Myocyte (in vitro differentiated cells): ENCODE measurements at places on chromosomes 2 and 18.
A peak's percentile ranks its signal among the peaks of the same experiment; 100 is the strongest.

DNA sequence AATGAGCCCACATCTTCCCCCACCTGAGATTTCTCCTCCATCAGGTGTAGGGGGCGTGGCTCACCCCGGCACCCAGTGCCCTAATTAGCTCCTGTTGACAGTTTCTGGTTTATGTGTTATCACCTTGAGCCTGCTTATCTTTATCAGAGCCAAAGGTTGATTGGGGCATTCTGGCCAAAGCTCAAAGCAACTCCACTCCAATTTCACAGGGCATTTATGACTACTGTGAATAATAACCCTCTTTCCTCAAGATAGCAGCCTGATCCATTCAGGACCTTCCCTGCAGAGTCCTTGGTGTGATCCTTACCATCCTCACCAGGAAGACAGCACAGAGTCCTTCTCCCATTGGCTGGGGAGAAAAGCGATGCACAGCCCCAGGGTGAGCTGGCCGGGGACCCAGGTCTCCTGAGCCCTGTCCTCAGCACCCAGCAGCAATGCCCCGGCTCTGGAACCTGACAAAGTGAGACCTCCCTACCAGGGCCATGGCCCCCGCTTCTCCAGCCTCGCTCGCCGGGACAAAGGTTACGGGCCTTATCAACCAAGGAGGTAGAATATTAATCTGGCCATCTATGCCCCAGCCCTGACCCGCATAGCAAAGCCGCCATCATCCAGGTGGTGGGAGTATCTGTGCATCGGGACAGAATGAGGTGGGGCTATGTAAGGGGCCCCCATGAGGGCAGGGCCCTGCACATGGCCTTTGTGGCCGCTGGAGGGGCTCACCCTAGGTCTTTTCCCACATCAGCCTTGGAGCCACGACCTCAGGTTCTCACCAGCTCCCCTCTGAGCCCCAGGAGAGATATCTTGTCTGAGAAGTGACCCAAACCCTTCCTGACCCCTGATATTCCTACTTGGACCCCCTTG lies 64.5 kb downstream of the ZFP36L2 start:
- DNase-seq: no peak

GRCh38 chr18:10949655-10950054 lies 199.7 kb downstream of the PIEZO2 start:
- no peak for DNase-seq

- DNase-seq: no peak
These were observed 163.2 kb upstream of the SPRED2 start for GRCh38 chr2:65595630-65596029.

DNA sequence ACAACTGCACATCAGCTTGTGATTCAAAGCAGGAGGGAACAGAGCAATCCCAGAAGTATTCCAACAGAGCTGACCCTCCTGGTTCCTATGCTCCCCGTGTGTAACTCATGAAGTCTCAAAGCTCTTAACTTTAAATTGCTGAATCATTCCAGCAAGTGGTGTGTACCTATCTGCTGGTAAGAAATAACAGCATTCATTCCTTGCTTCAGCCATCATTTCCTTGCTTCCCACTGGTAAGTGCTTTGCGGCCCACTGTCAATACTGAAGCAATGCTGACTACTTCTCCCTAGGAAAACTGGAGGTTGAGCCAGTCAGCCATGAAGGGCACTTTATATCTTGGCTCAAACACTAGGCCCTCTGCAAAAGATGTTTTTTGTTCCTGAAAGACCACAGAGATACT lies 222.4 kb downstream of the EXOC6B start:
- DNase-seq: no peak

DNA sequence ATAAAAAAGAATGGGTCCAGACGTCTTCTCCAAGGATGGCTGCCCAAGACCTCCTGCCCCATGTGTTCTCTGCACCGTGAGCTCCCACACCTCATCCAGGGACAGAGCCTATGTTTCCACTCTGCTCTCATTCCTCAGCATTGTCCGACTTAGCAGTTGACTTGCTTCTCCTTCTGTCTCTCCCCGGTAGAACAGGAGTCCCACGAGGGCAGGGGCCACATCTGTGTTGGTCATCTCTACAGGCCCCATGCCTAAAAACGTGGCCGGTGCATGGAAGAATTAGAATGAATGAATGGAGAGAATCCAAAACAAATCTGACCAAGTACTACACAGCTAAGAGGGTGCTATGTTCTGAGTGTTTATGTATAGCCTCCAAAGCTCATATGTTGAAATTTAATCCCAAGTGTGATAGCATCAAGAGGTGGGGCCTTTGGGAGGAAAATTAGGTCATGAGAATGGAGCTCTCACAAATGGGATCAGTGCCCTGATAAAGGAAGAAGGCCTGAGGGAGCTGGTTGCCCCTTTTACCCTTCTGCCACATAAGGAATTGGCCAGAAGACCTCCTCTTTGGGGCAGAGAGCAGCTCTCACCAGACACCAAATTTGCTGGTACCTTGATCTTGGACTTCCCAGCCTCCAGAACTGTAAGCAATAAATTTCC lies 55.9 kb downstream of the FAM178B start:
- DNase-seq: no peak

DNA sequence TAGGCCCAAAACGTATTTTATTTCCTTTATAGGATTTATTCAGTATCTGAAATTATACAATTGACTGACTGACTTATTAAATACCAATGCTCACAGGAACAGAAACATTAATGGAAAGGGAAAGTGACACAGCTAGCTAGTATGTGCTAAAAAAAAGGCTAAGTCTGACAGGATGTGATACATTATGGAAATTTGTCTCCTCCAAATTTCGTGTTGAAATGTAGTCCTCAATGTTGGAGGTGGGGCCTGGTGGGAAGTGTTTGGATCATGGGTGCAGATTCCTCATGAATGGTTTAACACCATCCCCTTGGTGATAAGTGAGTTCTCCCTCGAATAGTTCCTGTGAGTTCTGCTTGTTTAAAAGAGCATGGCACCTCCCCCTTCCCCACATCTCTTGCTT lies 70.6 kb upstream of the WDR75 start:
- no peak for DNase-seq

DNA sequence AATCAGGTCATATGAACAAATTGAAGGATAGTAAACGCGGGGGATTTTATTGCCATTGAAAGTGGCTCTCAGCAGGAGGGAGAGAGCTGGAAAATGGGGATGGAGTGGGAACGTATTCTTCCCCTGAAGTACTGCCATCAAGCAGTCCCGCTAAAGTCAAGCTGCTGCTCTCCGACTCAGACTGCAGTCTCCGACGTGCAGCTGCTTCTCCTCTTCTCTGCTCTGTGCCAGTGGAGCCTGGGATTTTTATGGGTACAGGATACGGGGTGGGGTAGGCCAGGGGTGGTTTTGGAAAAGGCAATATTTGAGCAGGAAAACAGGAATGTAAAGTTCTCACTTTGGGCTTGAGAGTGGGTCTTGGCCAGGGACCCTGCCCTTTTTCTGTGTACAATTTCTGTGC lies 33.0 kb downstream of the KCTD18 start:
- DNase-seq: peak; percentile 55

DNA sequence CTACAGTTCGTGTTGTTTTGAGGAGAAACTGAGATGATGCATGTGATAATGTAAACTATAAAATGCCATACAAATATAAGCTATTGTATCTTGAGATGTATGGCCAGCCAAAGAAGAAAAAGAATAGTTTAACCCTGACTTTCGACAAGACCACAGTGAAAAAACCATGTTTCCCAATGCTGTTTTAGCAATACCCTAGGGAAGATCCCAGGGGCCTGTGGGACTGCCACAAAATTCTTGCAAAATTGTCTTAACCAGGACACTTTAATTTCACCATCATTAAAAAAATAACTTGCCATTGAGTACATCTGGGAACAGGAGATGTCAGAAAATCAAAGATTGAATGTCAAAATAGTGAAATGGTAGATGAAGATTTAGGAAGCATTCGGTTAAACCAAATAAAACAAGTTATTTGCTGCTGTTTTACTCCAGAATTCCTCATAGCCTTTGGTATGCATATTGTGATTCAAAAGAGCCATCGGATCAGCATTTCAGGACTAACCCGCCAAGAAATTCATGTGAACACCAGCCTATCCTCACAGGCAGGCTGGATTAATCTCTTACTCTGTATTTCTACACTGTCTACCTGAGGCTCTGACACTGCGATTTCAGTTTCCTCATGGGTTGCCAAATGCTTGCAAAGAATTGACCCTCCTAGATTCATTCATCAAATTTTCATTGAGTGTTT lies 49.0 kb upstream of the SP3 start:
- no peak for DNase-seq

GRCh38 chr2:81436256-81436655 lies 1131.7 kb upstream of the LRRTM1 start:
- no peak for DNase-seq
